Stimulated activated CD8-positive, alpha-beta memory T cell treated with anti-CD3 and anti-CD28 coated beads, Interleukin-15, amount 100 ng/mL, for 4 hours (primary cell): ENCODE measurements at places on chromosomes 7 and 10.

DNA sequence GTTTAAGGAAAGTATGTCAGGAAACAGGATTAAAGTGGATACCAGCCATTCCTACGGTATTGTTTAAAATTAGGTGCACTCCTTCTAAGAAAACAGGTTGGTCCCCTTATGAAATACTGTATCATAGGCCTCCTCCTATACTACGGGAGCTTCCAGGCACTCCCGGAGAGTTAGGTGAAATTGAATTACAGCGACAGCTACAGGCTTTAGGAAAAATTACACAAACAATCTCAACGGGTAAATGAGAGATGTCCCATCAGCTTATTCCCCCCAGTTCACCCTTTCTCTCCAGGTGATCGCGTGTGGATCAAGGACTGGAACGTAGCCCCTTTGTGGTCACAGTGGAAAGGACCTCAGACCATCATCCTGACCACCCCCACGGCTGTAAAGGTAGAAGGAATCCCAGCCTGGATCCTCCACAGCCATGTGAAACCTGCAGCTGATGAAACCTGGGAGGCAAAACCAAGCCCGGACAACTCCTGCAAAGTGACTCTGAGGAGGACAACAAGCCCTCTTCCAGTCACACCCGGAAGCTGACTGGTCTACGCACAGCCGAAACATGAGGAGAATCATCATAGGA is 25.1 kb upstream of the GHITM start:
- DNase-seq = no peak

- no peak for DNase-seq
These were observed 432.3 kb downstream of the DNAJB6 start for GRCh38 chr7:157769086-157769485.

DNA sequence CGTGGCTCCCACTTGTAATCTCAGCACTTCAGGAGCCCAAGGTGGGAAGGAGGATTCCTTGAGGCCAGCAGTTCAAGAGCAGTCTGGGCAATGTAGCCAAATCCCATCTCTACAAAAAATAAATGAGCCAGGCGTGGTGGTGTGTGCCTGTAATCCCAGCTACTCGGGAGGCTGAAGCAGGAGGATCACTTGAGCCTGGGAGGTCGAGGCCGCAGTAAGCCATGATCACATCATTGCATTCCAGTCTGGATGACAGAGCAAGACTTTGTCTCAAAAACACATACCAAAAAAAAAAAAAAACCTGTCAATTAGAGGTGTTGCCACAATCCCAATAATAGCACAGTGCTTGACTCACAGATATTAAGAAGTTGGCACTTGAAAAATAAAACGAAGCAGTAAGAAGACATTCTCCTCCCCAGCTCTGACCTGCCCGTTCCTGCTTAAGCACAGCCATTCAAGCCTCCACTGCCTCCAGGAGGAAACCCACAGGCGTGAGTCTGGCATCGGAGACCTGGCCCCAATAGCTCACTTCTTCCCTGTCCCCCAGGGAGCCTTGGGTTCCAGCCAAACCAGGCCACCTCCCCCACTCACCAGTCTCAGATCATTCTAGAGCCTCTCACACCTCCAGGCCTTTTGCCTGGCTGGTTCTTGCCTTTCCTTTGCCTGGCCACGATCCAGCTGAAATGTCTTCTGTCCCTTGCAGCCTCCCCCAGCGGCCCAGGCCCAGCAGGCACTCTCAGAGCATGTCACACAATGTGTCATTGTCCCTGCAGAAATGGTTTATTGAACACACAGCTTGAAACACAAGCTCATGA is 45.3 kb upstream of the GTF2I start:
- no peak for DNase-seq

GRCh38 chr7:69663911-69664832 is 65.9 kb downstream of the AUTS2 start:
- no peak for DNase-seq

- DNase-seq = no peak
These were observed 139.0 kb downstream of the HERPUD2 start for GRCh38 chr7:35555934-35556333.

DNA sequence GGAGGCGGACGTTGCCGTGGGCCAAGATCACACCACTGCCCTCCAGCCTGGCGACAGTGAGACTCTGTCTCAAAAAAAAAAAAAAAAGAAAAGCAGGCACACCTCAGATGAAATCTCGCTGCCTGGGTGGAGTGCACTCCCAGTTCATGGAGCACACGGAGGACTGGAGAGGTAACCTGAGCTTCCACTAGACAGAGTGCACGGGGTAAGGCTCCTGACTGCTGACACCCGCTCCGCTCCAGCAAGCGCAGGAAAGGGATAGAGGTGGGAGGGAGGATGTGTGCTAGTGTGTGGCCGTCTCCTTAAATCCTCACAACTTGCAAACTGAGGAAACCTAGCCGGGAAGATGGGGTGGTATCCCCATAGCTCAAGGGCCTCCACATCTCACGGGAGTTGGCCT is 50.8 kb downstream of the FAM53B start:
- no peak for DNase-seq

- DNase-seq = no peak
These were observed 377.0 kb downstream of the TCERG1L start for GRCh38 chr10:130934293-130935127.

DNA sequence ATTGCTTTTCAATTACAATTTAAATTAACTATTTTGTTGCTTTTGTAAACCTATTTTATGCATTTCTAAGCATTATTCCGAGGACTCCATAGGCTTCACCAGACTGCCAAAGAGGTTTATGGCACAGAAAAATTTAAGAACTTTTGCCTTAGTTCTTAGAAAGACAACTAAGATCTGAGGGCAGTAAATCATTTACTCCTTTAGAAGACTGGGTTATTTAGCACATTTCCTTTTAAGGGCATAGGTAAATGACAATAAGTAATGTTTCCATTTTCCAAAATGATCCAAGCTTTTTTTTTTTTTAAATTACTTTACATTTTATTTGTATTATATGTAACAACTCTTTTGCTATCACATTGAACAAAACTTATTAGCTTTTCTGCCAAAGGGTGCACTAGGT is 15.0 kb upstream of the STEAP4 start:
- DNase-seq = no peak

- no peak for DNase-seq
These were observed 707.4 kb upstream of the NRP1 start for GRCh38 chr10:34041871-34042270.

DNA sequence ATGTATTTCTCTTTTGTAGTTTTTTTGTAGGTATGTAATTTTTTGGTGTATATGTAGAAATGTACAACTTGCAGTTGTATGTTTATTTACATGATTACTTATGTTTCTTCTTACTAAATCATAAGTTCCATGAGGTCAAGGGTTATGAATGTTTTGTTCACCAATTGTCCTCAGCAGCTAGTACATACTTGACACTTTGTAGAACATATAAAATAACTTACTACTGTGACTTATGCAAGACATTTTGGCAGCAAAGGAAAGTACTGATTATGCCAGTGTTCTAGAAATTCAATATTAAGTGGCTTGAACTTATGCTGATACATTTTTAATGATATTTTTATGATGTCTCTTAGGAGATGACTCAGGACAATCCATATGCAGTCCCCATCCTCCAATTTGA is 209.6 kb downstream of the DKK1 start:
- DNase-seq = no peak

- no peak for DNase-seq
These were observed 99.6 kb downstream of the GRK5 start for GRCh38 chr10:119306986-119307392.

GRCh38 chr7:2777898-2778535 is 66.1 kb downstream of the GNA12 start:
- DNase-seq = no peak

DNA sequence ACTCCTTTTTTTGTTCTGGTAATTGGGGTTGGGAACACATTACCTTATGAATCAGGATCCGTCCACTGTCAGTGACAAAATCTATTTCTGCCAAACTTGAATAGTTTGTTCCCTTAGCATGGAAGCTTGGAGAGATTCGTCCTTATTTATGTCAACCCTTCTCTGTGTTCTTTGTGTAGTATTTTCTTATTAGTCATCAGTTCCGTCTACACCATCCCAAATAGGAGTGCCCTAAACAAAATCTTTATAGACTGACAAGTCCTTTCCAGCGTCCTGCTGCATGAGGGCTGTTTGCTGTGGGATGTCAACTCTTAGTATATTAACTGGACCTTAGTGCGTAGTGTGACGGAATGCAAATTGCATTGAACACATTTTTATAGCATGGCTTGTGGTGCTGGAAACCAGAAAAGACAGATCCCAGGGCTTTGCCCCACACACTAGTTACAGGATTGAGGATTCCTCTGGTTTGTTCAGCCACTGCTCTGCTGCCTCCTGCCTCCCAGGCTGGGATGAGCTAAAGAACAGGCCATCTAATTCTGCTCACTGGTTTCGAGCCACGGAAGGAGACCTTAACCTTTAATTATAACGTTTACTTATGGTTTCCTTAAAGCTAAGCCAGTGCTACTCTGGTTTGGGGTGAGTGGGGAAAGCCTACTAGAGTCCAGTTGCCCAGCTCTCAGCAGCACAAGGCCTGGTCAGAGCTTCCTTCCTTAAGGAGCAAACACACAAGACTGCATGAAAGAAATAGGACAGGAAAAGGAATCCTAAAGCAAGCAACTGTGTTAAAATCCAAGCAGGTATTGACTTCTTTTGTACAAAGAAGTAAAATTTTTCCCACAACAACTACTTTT is 194.4 kb downstream of the CCSER2 start:
- DNase-seq = no peak

DNA sequence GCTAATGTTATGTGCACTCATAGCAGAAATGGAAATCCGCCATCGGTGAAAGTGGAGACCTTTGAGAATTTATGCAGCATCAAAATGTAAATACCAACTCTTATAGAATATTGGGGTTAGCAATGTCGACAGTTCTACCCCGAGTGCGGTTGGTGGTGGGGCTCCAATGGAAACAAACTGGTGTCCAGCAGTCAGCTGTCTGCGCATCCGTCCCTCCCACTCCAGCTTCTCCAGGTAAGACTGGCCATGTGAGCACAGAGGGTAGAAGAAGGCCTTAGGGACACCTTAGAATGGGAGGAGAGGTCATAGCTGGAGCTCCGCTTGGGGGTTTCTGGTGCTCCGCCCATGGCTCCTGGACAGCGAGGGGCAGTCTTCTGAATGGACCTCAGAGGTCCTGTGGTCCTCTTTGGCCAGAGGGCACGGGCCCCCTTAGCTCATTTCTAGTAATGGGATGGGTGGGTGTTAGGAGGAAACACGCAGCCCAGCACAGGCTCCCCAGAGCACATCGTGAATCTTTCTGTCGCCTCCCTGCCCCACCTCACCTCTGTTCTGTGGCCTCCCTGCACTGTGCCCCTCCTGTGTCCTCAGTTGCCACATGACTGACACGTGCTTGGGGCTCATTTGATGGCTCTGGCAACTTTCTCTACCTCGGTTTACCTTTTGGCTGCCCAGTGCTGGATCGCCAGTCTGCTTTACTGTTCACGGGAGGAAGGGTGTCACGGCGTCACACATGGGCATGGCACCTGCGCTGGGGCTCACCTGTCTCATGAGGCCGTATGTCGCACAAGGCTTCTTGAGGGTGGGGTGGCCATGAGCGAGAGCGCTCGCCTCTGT is 50.0 kb downstream of the MGMT start:
- no peak for DNase-seq

DNA sequence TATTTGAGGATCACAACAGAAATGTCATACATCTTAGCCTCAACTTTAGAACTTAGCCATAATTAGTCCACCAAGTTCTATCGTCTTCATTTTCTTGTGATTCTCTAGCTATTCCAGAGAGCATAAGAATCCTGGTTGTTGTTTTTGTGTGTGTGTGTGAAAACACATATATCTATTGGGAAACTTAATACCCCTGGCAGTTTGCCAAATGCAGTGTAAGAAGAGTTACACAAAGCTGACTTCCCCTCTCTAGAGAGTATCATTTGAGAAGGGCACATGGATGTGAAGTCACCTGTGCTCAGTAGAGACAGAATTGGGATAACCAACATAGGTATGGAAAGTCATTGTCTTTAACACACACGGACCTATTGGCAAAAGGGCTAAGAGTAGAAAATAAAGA is 19.3 kb downstream of the FOXI2 start:
- DNase-seq = no peak

GRCh38 chr10:131683941-131684340 is 216.9 kb upstream of the PPP2R2D start:
- no peak for DNase-seq

GRCh38 chr10:48951707-48952106 is 12.1 kb upstream of the LRRC18 start:
- no peak for DNase-seq

DNA sequence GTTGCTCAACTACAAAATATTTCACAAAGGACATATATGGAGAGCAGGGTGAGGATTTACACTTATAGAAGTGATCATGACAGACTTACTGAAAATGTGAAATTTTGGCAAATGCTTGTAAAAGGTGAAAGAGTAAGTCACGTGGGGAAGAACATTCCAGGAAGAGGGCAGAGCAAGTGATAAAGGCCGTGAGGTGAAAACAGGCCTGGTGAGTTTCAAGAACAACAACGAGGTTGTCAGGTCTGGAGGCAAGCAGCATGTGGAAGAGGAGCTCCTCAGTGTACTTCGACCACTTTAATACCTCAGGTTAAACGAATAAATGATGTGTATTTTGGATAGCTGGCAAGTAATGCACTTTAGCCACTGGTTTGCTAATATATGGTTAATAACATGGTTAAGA is 706.7 kb downstream of the PCDH15 start:
- DNase-seq = no peak

DNA sequence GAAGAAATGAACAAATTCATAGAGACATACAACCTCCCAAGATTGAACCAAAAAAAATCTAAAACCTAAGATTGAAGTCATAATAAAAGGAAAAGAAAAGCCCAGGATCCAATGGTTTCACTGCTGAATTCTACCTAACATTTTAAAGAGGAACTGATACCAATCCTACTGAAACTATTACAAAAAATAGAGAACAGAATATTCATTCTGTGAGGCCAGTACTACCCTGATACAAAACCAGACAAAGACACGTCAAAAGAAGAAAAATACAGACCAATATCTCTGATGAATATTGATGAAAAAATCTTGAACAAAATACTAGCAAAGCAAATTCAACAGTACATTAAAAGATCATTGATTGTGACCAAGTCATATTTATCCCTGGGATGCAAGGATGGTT is 128.5 kb upstream of the STEAP1 start:
- DNase-seq = no peak

GRCh38 chr7:43937444-43937843 is 11.2 kb downstream of the UBE2D4 start:
- DNase-seq = no peak

GRCh38 chr10:47183704-47184041 is 116.3 kb upstream of the GDF10 start:
- DNase-seq = no peak

GRCh38 chr7:134866617-134867016 is 87.2 kb downstream of the CALD1 start:
- DNase-seq = no peak

GRCh38 chr7:154857240-154857639 is 145.7 kb downstream of the PAXIP1 start:
- DNase-seq = no peak

GRCh38 chr7:137421366-137421765 is 77.8 kb upstream of the PTN start:
- DNase-seq = no peak

- DNase-seq = no peak
These were observed 362.3 kb downstream of the GRID1 start for GRCh38 chr10:86004337-86004736.
